ENCODE measurements at places on chromosomes 5 and 9.

DNA sequence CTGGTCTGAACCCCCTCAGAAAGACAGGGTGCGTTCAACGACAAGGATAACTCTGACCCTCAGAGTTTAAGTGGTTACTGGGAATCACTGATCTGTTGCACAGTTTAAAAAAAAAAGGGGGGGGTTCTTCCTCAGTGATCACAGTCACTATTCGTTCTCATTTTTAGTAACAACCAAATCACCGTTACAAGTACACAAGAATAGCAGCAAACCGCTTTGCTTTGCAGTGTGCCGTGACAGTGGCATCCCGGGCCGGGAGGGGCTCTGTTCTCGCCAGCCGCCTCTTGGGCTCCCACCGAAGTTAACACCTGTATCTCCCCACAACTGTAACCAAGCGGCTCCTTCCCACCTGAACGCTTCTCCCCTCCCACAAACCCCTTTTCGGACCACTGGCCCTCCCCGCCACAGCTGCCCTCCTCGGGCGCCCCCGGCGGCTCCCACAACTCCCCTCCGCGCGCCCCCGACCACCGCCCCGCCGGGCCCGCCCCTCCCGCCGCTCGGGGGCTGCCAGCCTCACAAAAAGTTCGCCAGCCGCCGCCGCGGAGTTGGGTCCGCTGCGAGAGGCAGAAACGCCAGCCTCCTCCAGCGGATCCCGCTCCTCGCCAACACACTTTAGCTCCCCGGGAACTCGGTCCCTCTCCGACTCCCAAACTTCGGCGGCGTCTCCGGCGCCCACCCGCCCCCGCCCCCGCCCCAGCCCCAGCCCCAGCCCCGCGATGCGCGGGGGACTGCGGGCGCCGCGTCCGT, 1.2 kb downstream of the SSBP2 start:
- peak; percentile 20 for DNase-seq

GRCh38 chr5:135232958-135233357, 166.1 kb downstream of the MACROH2A1 start:
- no peak for DNase-seq

DNA sequence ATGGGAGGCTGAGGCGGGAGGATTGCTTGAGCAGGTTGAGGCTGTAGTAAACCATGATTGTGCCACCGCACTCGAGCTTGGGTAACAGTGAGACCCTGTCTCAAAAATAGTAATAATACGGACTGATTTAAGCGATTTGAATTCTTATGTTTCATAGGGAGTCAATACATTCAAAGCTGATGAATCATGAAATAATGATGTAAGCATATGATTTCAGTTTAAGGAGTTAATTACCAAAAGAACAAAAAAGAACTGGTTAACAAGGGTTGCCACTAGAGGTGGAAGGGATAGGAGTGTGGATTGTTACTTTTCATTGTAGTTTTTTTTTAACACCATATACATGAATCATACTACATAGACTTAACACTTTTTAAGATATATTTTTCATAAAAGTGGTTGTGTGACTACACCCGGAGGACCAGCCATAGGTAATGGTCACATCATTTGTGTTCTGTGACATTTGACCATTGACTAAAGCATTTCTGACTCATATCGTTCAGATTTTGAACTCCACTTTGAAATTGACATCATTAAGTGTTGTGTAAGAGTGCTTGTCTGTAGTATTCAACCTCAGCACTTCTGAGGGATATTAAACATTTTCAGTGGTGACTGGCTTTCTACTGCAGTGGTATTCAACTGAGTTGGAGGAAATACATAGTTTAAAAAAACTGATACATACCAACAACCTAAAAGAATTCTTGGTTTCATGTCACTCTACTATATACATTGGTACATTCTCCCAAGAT, 7.0 kb downstream of the TRMT10B start:
- no peak for DNase-seq

DNA sequence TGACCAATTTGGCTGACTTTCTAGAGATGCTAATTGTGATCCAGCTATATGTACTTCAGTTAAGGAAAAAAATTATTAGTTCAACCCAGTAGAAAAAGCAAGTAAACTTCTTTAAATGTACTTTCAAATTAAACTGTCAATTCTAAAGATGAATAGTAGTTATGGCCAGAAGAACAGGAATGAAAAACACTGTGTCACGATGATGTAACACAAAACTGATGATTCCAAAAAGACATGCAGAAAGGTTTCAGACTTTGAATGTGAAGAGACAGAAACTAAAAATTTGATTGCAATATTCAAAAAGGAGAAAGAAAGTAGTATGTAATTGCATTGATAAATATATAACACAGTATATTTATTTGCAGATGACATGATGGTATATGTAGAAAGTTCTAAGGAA, 127.3 kb upstream of the NR4A3 start:
- no peak for DNase-seq

- no peak for DNase-seq
These were observed 83.7 kb downstream of the PAX5 start for GRCh38 chr9:36950389-36950788.

DNA sequence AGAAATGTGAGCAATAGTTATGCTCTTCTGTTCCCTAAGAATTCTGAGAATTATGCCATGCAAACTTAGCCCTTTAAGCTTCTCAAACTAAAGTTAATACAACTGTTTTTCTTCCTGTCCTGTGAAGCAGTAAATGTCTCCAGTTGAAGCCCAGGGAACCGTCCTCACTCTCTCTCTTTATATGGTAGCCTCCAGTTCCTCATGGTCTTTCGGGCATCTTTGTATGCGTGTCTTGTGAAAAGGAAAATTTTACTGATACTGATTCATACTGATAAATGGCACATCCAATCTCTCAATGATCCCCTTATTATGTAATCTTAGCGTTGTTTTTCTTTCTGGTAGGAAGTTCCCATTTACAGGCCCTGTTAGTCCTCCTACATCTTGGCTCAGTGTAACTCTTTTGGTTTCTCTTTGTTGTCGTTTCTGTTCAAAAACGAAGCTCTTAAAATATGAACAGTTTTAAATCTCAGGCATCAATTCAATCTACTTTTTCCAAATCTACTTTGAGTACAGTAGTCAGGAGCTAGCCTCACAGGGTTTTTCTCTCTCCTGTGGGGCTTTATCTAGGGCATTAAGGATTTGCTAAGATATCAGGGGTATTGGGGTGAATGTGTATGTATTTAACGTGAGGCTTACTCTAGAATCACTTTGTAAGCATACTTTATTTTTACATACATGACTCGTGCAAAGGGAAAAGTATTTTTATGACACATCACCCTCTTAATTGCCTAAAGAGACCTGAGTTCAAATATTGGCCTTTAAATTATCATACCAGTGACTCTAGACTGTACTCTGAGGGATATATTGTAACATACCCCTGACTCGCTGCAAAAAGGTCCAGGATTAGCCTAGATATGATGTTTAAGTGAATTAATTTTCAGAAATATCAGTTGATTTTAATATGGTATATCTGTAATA, 258.0 kb downstream of the NR3C1 start:
- DNase-seq = no peak

- no peak for DNase-seq
These were observed 152.0 kb upstream of the LRRTM2 start for GRCh38 chr5:139027150-139027549.

GRCh38 chr9:123121457-123121856, 88.0 kb downstream of the GPR21 start:
- DNase-seq = no peak

DNA sequence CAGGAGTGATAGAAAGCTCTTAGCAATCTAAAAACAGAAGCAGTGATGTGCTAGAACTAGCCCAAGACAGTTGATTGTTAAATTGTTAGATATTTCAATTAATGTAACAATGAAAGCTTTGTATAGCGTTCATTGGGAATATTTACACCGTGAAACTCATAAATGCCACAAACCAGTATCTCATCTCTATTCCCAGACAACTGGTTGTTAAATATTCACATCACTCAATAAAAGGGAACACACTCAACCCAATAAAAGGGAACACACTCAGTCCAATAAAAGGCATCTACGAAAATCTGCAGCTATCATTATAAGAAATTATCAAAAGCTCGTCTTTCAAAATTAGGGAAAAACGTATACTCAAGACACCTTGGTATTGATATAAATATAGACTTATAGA, 270.9 kb downstream of the CYLC2 start:
- DNase-seq = no peak

DNA sequence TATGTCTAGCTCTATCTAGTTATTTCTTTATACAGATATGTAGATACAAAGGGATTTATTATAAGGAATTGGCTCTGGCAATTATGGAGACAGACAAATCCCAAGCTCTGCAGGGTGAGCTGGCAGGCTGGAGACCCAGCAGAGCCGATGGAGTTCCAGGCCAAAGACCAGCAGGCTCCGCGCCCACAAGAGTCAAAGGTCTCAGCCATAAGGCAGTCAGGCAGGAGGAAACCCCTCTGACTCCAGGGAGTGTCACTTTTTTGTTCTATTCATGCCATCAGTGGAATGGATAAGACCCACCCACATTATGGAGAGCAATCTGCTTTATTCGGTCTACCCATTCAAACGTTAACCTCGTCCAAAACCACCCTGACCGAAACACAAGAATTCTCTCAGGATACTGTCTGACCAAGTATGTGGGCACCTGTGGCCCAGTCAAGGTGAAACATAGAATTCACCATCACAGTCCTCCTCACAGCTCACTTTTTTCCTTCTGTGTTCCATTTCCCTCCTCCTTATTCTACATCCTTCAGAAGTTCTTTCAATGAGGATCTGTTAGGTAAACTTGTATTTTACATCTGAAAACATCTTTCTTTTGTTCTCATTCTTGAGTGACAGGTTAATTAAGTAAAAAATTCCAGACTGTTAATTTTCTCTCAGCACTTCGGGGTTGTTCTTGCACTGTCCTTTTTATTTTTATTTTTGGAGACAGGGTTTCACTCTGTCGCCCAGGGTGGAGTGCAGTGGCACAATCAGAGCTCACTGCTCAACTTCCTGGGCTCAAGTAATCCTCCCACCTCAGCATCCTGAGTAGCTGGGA, 21.2 kb downstream of the RNF130 start:
- no peak for DNase-seq

GRCh38 chr9:129987941-129988340, 55.0 kb downstream of the FNBP1 start:
- no peak for DNase-seq

Data from stimulated activated CD8-positive, alpha-beta memory T cell treated with anti-CD3 and anti-CD28 coated beads, Interleukin-4, amount 100 ng/mL, for 24 hours (primary cell).